ENCODE measurements at places on chromosomes 6 and 20. TPM values are rescaled to one million over a fixed set of nuclear protein-coding genes. Genes with fewer than 3 reads are reported as not detected.

DNA sequence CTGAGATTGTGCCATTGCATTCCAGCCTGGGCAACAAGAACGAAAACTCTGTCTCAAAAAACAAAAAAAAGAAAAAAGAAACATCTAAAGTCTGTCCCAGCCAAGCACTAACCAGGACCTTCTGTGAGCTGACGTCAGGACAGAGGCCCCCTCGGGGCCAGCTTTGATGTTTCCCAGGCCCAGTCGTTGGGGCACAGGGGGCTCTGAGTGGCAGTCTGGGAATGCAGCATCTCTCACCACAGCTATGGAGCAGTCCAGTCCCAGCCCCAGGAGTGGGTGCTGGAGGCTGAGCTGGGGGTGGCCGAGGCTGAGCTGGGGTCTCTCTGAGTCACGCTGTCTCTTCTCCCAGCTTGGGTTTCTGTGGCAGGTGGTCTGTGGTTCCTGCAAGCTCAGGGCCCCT lies 46.0 kb upstream of the SRF start:
- no peak overlapping the region for H3K4me3 ChIP-seq
- DNase-seq: no peak
- H3K36me3 ChIP-seq: no peaks in the 10 kb centered on the region

Gene TUBE1
- total RNA-seq: 32.5 TPM

GRCh38 chr6:161598896-161599295 lies 325.0 kb upstream of the AGPAT4 start:
- no peaks in the 10 kb centered on the region for H3K27me3 ChIP-seq
- no peak overlapping the region for H3K4me3 ChIP-seq
- H3K4me1 ChIP-seq: no peaks in the 10 kb centered on the region
- DNase-seq: no peak

- DNase-seq: no peak
- H3K27ac ChIP-seq: no peak overlapping the region
- H3K4me3 ChIP-seq: no peak overlapping the region
- no peaks in the 10 kb centered on the region for H3K4me1 ChIP-seq
These were observed 25.0 kb upstream of the TCP11 start for GRCh38 chr6:35166116-35166515.

Gene IL17F
- total RNA-seq: not detected

Gene GINS1
- 0.33 TPM for total RNA-seq

Gene FOXC1
- total RNA-seq: 1.8 TPM

- H3K4me3 ChIP-seq: no peak overlapping the region
- H3K4me1 ChIP-seq: peaks cover 29% of the 10 kb centered on the region
- DNase-seq: no peak
- peak overlapping the region; percentile 51 for H3K27ac ChIP-seq
These were observed 201.7 kb upstream of the PREP start for GRCh38 chr6:105604587-105604884.

GRCh38 chr6:130426066-130426721 lies 60.4 kb downstream of the TMEM200A start:
- H3K27me3 ChIP-seq: no peaks in the 10 kb centered on the region
- H3K36me3 ChIP-seq: no peaks in the 10 kb centered on the region
- no peaks in the 10 kb centered on the region for H3K4me1 ChIP-seq
- no peak for DNase-seq

- H3K27me3 ChIP-seq: no peaks in the 10 kb centered on the region
- H3K36me3 ChIP-seq: peaks cover 42% of the 10 kb centered on the region
- H3K27ac ChIP-seq: no peak overlapping the region
- no peak overlapping the region for H3K4me3 ChIP-seq
These were observed 5.2 kb downstream of the MRPS10 start for GRCh38 chr6:42212442-42212841.

DNA sequence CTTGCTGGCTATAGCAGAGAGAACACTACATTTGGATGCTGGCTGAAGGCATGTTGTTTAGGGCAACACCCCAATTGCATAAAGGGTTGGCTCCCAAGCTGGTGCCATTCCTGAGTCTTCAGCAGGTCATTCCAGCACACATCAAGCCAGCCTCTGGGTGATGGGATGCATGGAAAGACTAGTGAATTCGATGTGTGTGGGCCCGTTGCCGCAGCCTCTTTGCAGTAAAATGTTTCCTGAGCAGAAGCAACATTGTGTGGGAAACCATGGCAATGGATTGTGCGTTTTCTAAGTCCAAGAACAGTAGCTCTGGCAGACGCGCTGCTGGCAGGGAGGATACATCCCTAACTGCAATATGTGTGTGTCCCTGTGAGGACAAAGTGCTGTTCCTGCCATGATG lies 142.4 kb upstream of the SLC24A3 start:
- H3K4me1 ChIP-seq: no peaks in the 10 kb centered on the region
- H3K36me3 ChIP-seq: no peaks in the 10 kb centered on the region
- H3K27ac ChIP-seq: no peak overlapping the region
- H3K27me3 ChIP-seq: no peaks in the 10 kb centered on the region
- H3K4me3 ChIP-seq: no peak overlapping the region
